GM23248 (cell line): ENCODE measurements at places on chromosomes 6 and 20.

DNA sequence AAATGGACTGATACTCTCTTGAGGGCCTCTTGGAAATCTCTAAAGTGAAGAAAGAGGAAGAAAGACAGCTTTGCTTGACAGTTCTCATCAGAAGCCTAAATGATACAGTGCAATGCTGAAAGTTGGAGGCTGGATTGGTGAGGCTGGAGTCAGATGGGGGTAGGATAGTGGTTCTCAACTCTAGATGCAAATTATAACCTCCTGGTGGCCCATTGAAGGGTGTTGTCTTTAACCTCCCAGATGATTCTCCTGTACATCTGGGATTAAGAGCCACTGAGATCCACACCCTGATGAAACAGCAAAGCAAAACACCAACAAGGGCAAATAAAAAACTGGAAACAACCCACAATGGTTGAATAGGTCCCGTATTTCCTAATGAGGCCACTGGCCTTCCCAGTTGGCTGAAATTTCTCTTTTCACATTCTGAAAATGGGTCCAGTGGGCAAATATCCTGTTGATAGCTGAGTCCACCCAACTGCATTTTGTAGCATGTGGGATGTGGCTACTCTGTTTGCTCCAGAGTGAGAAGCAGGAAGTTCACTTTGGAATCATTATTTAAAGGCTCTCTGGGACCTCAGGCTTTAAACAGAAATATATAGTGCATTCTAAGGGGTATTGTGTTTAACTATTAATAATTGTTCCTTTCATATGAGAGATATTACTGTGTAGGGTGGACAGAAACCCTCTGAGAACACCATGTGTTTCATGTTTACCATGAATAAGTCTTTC is 208.1 kb downstream of the SOX4 start:
- no peaks in the 10 kb centered on the region for H3K4me1 ChIP-seq
- no peaks in the 10 kb centered on the region for H3K27me3 ChIP-seq
- no peak overlapping the region for H3K4me3 ChIP-seq
- H3K36me3 ChIP-seq, result no peaks in the 10 kb centered on the region

DNA sequence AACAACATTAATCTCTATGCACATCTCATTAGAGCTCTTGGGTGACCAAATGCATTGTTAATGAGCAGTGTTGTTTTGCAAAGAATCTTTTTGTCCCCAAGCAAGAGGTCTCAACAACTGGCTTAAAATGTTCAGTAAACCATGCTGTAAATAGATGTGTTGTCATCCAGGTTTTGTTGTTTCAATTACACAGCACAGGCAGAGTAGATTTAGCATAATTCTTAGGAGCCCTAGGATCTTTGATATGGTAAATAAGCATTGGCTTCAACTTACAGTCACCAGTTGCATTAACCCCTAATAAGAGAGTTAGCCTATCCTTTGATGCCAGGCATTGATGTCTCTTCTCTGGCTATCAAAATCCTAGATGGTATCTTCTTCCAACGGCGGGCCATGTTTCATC is 23.3 kb downstream of the NUP153 start:
- no peak overlapping the region for H3K4me3 ChIP-seq
- H3K36me3 ChIP-seq, result peaks cover 18% of the 10 kb centered on the region; the same call in 1 of the 2 replicates
- H3K27ac ChIP-seq, result no peak overlapping the region
- H3K27me3 ChIP-seq, result no peaks in the 10 kb centered on the region
- DNase-seq, result no peak

DNA sequence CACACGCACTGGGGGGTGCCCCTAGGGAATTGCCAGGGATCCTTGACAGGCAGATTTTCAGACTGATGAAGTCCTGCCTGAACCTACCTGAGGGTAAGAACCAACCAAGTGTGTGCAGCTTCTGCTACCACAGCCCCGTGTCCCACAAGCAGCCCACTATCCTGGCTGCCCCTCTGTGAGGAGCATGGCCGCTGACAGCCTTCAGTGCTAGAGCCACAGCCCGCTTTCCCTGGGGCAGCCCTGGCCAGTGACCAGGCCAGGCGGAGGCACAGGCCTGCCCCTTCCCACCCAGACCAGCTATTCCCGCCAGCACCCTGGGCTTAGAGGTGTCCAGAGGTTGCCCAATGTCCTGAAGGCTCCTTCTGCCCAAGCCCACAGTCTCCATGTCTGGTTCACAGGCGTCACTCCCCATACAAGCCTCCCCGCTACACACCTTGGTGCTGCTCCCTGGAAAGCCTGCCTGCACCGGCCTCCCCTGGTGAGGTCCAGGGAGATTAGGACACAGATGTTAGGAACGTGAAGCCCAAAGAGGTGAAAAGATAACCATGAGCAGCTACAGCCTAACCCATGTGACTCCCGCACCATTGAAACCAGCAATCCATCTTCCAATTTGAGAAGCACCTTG is 207.0 kb downstream of the SYNDIG1 start:
- H3K36me3 ChIP-seq, result no peaks in the 10 kb centered on the region
- no peaks in the 10 kb centered on the region for H3K27me3 ChIP-seq
- no peak for DNase-seq
- H3K4me1 ChIP-seq, result peaks cover 22% of the 10 kb centered on the region
- H3K27ac ChIP-seq, result no peak overlapping the region
- no peak overlapping the region for H3K4me3 ChIP-seq

DNA sequence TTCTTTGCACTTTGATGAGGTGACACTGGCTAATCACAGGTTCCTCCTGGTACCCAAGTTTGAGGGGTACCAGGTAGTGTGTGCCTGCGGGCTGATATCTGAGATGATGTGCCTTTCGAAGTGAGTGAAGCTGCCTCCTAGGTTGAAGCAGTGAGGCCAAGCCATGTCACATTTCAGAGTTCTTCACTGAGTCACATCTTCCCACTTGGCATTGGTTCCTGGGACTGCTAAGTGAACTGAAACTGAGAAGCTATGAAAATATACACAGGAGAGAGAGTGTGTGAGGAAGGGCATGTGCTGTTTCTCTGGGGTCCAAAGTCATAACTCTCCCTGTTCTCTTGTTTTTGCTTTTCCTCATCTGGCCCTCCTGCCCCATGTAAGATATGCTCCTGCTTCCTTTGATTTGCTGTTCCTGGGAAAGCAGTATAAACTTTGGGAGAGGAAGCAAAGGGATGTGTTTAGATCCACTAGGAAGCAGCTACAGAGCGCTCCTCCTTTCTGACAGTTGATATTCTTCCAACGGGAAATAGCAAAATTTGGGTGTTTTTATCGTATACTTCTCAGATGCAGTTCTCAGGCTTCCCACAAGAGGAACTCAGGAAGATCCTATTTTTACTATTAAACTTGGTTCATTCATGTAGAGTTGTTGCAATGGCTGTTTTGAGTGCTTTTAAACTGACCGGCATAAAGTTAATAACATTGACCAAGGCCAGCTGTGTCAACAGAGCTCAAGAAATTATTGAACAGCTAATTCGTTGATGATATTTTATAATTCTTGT is 153.7 kb downstream of the MOXD1 start:
- H3K4me3 ChIP-seq, result peak overlapping the region; percentile 30; the same call in 1 of the 2 replicates
- no peaks in the 10 kb centered on the region for H3K27me3 ChIP-seq
- peak overlapping the region; percentile 45 for H3K27ac ChIP-seq

DNA sequence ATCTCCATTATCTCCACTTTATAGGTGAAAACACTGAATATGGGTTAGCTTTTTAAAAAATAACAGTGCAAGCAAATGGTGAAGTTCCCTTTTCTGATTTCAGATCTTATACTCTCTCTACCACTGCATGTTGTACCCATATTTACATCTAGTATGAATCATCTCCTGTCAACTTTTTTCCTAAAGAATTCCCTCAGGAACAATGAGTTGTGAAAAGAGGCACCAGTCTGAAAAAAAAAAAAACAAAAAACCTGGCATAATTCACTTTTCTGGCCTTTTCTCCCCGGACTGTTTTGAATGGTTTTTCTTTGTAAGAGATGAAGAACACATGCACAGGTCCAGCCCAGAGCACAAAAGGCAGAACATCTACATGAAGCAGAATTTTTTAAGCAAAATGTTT is 596.0 kb downstream of the COL12A1 start:
- no peaks in the 10 kb centered on the region for H3K27me3 ChIP-seq
- no peak overlapping the region for H3K27ac ChIP-seq
- peaks cover 55% of the 10 kb centered on the region for H3K4me1 ChIP-seq
- peak; percentile 26 for DNase-seq

GRCh38 chr6:81731814-81732213 is 20.7 kb downstream of the TENT5A start:
- H3K27me3 ChIP-seq, result no peaks in the 10 kb centered on the region
- H3K36me3 ChIP-seq, result no peaks in the 10 kb centered on the region
- DNase-seq, result peak; percentile 60
- H3K27ac ChIP-seq, result no peak overlapping the region
- H3K4me1 ChIP-seq, result peaks cover 8% of the 10 kb centered on the region

GRCh38 chr20:41334443-41335421 is 5.9 kb upstream of the LPIN3 start:
- DNase-seq, result no peak
- no peaks in the 10 kb centered on the region for H3K27me3 ChIP-seq
- H3K4me1 ChIP-seq, result peaks cover 8% of the 10 kb centered on the region; the same call in 1 of the 2 replicates
- H3K27ac ChIP-seq, result no peak overlapping the region

GRCh38 chr20:47389867-47390347 is 33.4 kb upstream of the ZMYND8 start:
- no peaks in the 10 kb centered on the region for H3K36me3 ChIP-seq
- H3K4me3 ChIP-seq, result no peak overlapping the region
- peaks cover 13% of the 10 kb centered on the region for H3K4me1 ChIP-seq
- H3K27ac ChIP-seq, result peak overlapping the region; percentile 55
- peak; percentile 77 for DNase-seq

- 0 out of 2 replicates have a peak overlapping the region, but pooled peaks have one; percentile 16 for H3K4me3 ChIP-seq
- H3K27ac ChIP-seq, result no peak overlapping the region
- DNase-seq, result peak; percentile 38
- peaks cover 95% of the 10 kb centered on the region for H3K27me3 ChIP-seq
These were observed 8.0 kb downstream of the PRDM13 start for GRCh38 chr6:99614430-99615186.

GRCh38 chr20:17480696-17481095 is 50.5 kb downstream of the BFSP1 start:
- no peak for DNase-seq
- no peaks in the 10 kb centered on the region for H3K4me1 ChIP-seq
- peaks cover 4% of the 10 kb centered on the region; the same call in 1 of the 2 replicates for H3K27me3 ChIP-seq
- no peak overlapping the region for H3K27ac ChIP-seq
- H3K36me3 ChIP-seq, result no peaks in the 10 kb centered on the region

GRCh38 chr20:37729452-37729851 is 35.6 kb downstream of the CTNNBL1 start:
- no peak overlapping the region for H3K27ac ChIP-seq
- H3K36me3 ChIP-seq, result peaks cover 7% of the 10 kb centered on the region; the same call in 1 of the 2 replicates
- no peak overlapping the region for H3K4me3 ChIP-seq
- no peaks in the 10 kb centered on the region for H3K27me3 ChIP-seq
- DNase-seq, result no peak
- H3K4me1 ChIP-seq, result peaks cover 26% of the 10 kb centered on the region
